Cardiac muscle cell (in vitro differentiated cells and primary cell): ENCODE measurements at places on chromosomes 12 and 14.
A peak's percentile ranks its signal among the peaks of the same experiment; 100 is the strongest.

GRCh38 chr12:63795944-63796343 lies 16.2 kb downstream of the RXYLT1 start:
- no peak for DNase-seq

DNA sequence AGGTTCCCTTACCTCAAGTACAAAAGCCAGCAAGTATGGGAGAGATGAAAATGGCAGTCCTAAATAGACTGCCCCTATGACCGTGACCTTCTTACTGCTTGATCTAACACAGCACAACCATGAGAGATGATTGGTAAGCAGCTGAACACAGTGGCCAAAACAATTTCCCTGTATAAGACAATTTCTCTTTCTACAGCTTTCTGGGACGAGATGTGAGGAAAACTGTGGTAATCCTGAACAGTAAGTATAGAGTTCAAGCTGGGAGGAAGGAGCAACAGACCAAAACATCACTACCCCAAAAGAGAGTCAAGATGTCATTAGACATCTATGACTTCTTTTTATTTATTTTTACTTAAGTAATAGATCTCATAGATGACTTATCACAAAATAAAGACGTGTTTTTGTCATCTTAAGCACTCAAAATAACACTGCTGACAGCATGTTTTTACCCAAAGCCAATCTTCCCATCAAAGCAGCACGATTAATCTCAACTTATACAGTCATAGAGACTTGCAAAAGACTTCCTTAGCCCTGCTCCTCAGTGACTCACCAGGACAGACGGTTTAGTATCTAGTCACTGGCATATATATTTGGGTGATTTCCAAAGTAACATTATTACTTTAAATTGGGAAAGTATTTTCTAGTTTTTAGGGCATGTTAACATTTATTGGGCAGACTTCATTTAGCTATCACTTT lies 3.7 kb downstream of the TMEM52B start:
- peak; percentile 66 for DNase-seq

DNA sequence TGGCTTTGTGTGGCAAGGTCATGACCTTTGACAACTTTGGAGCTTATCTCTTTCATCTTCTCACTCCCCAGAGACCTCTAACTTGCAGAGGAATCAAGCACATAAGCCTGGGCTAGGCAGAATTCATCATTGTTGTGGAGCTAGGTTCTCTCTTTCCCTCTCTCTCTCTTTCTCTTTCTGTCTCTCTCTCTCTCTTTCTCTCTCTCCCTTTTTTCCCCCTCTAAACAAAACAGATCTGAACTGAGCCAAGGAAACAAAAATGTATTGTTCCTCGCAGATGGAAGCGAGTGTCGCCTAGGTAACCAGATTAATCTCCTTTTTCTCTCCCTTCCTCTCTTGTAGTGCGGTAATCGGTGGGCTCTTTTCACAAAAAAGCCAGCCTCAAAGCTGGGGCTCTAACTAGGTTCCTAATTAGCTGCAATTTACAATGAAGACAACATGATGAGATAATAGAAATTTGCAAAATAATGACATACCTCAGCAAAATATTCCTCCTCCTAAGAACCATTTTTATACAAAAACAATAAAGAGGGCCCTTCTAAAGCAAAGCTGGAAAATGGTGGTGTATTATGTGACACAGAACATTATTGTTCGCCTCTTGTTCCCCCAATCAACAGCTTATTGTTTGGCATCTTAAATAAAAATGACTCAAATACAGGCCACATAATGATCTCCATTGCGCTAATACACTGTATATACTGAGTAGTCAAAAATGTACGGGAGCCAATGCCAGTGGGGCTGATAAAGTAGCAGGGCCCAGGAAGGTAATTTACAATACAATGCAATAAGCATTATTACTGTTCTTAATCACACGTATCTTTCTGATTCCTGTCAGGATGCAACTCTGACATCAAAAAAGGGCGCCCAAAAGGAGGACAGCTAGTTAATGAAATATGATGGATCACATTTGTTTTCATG lies 65.7 kb upstream of the SOX5 start:
- DNase-seq = no peak

DNA sequence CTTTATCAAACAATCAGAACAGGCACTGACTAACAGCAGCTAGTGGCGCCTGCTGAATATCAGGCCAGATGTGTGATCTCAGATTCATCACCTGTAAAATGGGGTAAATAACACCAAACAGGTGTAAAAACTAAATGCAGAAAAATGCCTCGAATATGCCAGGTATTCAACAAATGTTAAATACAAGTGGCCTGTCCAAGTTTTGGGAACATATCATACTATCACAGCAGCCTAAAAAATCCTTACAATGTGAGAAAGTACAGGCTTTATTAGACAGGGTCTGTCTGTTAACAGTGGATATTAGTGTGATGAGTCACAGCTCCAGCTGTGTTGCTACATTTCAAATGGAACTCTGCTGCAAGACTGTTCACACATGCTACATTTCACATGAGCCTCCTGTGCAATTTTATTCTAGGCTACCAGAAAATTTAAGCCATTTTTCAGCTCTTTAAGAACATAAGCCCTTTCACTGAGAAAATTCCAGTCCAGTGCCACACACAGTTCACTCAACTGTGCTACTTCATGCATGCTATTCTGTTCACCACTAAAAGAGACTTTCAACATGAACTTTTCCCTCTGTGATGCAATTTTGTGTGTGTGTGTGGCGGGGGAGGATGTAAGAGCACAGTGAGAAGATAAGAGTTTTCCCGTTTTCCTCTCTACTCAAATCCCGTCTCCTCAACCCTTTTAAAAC lies 56.7 kb downstream of the MSRB3 start:
- DNase-seq = no peak

GRCh38 chr12:132558042-132558856 lies 52.1 kb downstream of the LRCOL1 start:
- no peak for DNase-seq

DNA sequence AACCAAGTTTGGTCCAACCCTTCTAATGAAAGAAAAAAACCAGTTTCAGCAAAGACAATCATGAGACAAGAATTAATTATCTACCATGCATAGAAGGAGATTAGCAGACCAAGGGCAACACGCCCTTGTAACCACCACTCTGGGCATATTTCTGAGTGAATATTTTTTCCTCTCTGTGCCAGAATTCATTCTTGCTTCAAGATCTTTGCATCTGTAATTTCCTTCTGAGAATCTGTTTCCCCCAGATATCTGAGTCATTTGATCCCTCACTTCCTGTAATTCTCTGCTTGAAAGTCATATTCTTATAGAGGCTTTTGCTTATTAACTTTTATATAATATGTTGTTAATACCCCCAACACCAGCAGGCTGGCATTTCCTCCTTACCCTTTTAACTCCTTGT lies 243.7 kb downstream of the SLC16A7 start:
- peak; percentile 2 for DNase-seq

DNA sequence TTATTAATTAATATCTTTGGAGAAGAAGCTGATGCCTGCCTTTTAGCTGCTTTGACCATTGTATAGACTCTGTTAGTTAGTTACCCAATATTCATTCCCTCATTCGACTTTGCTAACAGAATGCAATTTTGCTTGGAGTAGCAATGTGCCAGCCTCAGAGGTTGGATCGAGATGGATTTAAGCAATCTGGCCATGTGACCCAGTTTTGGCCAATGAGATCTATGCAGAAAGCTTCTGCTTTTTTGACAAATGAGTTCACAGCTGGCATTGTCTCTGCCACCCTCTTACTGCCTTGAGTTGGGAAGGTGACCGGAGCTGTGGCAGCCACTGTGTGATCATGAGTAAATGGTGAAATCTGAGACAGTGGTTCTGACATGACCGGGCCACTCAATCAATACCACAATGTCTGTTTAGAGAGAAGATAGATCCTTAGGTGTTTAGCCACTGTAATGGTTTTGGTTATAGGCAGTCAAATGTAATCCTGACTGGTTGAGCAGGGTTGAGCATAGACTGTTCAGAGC lies 74.9 kb upstream of the MED13L start:
- DNase-seq = no peak

- no peak for DNase-seq
Measured at GRCh38 chr14:95300002-95300696, 19.6 kb downstream of the CLMN start.

- peak; percentile 37 for DNase-seq
Measured at GRCh38 chr12:80038062-80038560, 61.2 kb upstream of the OTOGL start.

DNA sequence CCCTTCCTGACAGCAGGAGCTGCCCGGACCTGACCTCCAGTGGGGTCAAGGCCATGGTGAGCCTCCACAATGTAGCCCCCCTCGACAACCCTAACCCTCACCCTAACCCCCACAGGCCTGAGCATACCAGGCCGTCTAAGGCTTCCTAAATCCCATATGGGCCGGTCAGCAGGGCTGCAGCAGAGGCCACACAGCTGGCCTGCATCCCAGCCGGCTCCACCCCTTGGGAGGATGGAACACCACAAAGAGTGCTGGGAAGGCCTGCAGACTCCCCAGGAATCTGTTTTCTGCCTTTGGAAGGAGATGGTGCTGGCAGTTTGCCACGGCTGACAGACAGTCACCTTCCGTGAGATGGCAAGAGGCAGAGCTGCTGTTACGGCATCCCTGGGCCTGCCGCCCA lies 2.8 kb downstream of the TMEM179 start:
- DNase-seq = no peak

- no peak for DNase-seq
Measured at GRCh38 chr14:77531071-77531470, 32.5 kb upstream of the ISM2 start.

DNA sequence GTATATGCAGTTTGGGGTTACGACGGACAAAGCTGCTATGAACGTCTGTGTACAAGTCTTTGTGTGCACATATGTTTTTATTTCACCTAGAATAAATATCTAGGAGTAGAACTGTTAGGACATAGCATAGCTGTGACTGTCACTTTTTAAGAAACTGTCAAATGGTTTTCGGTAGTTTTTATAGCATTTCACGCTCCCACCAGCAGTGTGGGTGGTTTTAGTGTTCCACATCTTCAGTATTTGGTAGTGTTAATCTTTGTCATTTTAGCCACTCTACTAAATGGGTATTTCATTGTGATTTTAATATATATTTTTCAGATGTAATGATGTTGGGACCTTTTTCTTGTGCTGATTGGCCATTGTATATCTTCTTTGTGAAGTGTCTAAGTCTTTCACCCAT lies 109.1 kb upstream of the BCAT1 start:
- no peak for DNase-seq

GRCh38 chr12:123532808-123533649 lies 490 bp downstream of the RILPL1 start:
- peak; percentile 42 for DNase-seq

DNA sequence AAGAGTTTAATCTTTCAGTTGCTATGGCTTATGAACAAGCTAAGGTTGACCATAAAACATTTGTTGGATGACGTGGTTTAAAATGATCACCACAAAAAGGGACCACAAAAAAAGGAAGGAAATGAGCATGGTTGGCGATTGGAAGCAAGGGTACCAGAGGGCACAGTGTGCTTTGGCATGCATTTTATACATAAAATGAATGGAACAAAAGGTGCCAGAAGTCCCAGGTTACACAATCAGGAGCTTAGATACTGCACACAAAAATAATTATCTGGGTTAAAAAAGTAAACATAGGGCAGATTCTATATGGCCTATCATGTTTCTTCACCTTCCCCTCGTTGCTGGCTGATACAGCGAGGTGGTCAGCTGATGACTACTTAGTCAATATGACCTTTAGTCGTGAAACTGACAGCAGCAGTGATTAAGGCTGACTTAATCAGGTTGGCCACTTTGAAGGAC lies 50.7 kb downstream of the ZC3H14 start:
- peak; percentile 48 for DNase-seq

GRCh38 chr12:59603754-59604153 lies 7.9 kb downstream of the SLC16A7 start:
- no peak for DNase-seq

DNA sequence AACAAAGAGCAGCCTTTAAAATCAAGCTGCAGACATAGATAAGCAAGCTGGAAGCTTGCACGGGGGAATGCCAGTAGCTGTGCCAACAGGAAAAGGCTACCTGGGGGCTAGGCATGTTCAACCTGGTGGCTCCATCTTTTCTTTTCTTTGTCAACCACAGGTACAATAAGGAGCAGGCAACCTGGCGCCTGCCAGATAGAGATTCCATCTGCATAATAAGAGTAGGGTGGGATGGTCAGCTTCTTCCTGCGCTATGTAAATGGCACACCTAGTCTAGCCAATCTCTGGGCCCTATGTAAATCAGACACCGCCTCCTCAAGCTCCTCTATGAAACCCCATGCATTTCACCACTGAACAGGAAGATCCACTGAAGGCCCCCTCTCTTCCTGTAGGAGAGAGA lies 87.4 kb upstream of the PKP2 start:
- DNase-seq = peak; percentile 17

- DNase-seq = peak; percentile 30
Measured at GRCh38 chr14:93160353-93160801, 24.3 kb downstream of the MOAP1 start.

DNA sequence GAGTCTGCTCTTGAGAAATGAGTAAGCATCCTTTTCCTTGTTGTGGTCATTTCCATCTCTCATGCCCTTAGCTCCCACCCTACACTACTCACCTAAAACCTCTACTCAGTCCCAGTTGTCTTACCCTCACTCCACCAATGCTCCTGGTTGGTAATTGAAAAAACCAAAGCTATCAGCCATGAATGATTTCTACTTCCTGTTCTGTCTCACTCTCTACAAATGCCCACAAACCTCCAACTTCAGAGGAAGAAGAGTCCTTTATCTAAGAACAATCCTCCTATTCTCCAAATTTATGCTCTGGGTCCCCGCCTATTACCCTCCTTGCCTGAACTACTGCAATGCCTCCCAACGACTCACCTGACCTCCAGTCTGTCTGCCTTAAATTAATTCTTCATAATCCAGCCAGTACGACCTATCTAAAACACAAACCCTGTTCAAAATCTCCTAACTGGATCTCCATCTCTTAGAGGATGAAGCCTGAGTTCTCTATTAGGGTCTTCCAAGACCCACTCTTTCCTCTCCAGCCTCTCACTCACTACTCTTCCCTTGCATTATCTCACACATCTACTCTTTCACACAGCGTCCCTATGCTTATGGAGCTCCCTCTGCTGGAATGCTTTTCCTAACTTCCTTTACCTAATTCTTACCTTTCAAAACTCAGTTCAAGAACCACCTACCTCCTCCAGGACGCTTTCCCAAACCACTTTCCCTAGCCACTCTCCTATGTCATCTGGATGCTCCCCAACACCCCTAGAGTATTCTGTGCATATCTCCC lies 2.2 kb downstream of the DHRS1 start:
- peak; percentile 43 for DNase-seq

DNA sequence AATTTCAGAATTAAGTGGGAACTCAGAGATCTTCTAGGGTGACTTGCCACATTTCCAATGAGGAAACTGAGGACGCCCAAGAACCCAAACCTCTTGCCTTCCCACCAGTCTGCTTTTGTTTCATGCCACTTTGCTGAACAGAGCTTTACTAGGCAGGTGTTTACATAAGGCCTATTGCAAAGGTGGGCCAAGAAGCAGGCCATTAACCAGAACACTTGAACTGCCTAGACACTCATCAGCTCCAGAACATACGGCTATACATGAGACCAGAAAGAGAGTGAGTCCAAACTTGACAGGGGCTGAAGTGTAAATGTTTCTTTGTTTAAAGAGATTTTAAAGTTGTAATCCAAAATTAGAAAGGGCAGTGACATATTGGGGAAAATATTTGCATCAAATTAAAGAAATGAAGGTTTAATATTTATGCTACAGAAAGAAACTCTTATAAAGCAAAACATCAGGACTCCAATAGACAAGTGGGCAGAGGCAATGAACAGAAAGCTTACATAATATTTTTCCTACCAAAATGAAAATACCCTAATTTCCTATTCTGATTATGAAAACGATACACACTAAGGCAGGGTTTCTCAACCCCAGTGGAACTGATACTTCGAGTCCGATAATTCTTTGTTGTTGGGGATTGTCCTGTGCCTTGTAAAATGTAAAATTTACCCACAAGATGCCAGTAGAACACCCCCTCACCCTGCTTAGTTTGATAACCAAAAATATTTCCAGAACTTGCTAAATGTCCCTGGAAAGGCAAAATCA lies 11.7 kb downstream of the BATF start:
- no peak for DNase-seq
